ENCODE measurements at places on chromosomes 4 and X. TPM values are rescaled to one million over a fixed set of nuclear protein-coding genes. Genes with fewer than 3 reads are reported as not detected.

Gene ERCC6L
- 9.9 TPM for total RNA-seq

Gene CLGN
- 4.1 TPM for total RNA-seq

Gene PRR32
- total RNA-seq, result not detected

Gene TFDP3
- not detected for total RNA-seq

Gene MID2
- 14.6 TPM for total RNA-seq

Gene PPP2R2C
- total RNA-seq, result not detected

Gene CXCL5
- 0.36 TPM for total RNA-seq

Gene C4orf51
- total RNA-seq, result not detected

Gene ZNF81
- total RNA-seq, result 6.1 TPM

Gene CENPC
- 27.4 TPM for total RNA-seq

Gene HTT-AS
- not detected for total RNA-seq

Gene SRP72
- total RNA-seq, result 202 TPM

Gene PRSS12
- 27.1 TPM for total RNA-seq

Gene EDA
- 1.4 TPM for total RNA-seq

Gene IL2RG
- total RNA-seq, result not detected

Gene COL25A1
- total RNA-seq, result 0.27 TPM

Gene EBP
- 30.7 TPM for total RNA-seq

Gene GLRA2
- total RNA-seq, result not detected

Gene KLB
- total RNA-seq, result not detected

Gene CXCL1
- 5.2 TPM for total RNA-seq

Gene PNCK
- total RNA-seq, result 0.33 TPM

Gene GAB3
- total RNA-seq, result 1.2 TPM

Gene ZNF280C
- total RNA-seq, result 8.6 TPM

Gene AADAT
- 6.2 TPM for total RNA-seq

Gene CWH43
- not detected for total RNA-seq

Gene GRIPAP1
- 15.7 TPM for total RNA-seq

Gene DMRTC1B
- not detected for total RNA-seq

Gene DSPP
- not detected for total RNA-seq

Gene FOXP3
- total RNA-seq, result not detected

Gene CFAP99
- not detected for total RNA-seq

Gene FMR1NB
- total RNA-seq, result not detected
